Smooth muscle cell of trachea (primary cell): ENCODE measurements at places on chromosomes 5 and 9. TPM values are rescaled to one million over a fixed set of nuclear protein-coding genes. Genes with fewer than 3 reads are reported as not detected.

Gene SNX24
- total RNA-seq: 16.0 and 30.4 TPM in 2 replicates

Gene ENTREP1
- total RNA-seq: under 0.01 TPM in 1 of 2 replicates, not detected in the other

Gene SIT1
- 0.29 TPM in 1 of 2 replicates, not detected in the other for total RNA-seq

Gene WDR31
- total RNA-seq: 2.3 and 4.0 TPM in 2 replicates

Gene ENHO
- total RNA-seq: not detected in 2 replicates

Gene CDH12
- not detected in 2 replicates for total RNA-seq

Gene CD180
- under 0.01 TPM in 1 of 2 replicates, not detected in the other for total RNA-seq

Gene HTR1A
- not detected in 2 replicates for total RNA-seq

Gene IFNA13
- total RNA-seq: not detected in 2 replicates

Gene DMGDH
- total RNA-seq: 2.5 and 5.1 TPM in 2 replicates

Gene SLC28A3
- 0.15 and 0.50 TPM in 2 replicates for total RNA-seq

Gene MOB3B
- total RNA-seq: 0.15 and 0.17 TPM in 2 replicates

Gene PIGO
- total RNA-seq: 13.5 and 13.6 TPM in 2 replicates

Gene LURAP1L
- 41.6 and 63.7 TPM in 2 replicates for total RNA-seq
